GM12878 (cell line): ENCODE measurements at places on chromosomes 4 and X. TPM values are rescaled to one million over a fixed set of nuclear protein-coding genes. Genes with fewer than 3 reads are reported as not detected.

DNA sequence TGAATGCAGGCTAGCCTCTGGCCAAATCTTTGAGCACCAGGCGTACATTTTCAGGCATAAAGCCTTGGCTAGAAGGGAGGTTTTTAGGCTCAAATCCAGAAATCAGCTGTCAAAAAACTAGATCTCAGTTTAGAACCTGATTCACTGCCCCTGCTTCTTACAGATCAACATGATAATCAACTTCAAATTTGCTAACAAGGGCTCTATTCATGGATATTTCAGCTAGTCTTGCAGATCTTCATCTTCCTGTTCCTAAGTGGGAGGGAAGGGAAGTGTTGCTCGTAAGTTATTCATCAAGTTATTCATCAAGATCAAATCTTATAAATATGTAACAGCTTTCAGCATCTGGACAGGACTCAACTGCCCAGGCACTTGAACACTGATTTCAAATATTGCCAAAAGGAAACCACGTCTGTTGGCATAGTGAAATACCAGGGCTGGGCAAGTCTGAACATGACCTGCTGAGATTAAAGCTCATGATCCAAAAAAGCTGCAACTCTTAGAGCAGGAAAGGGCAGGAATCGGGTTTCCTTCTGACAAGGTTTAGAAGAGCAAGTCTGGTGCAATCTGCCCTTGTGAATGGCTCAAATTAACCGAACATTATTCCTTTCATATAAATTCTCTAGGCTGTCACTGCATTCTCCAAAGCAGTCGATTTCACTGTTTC, 200.3 kb downstream of the PDGFC start:
- no peak for DNase-seq
- H3K4me1 ChIP-seq: no peaks in the 10 kb centered on the region
- H3K4me3 ChIP-seq: no peak overlapping the region; the same call in 1 of the 2 replicates
- H3K27me3 ChIP-seq: no peaks in the 10 kb centered on the region

- no peak overlapping the region for H3K4me3 ChIP-seq
- H3K27ac ChIP-seq: no peak overlapping the region
- H3K36me3 ChIP-seq: no peaks in the 10 kb centered on the region
- no peaks in the 10 kb centered on the region for H3K27me3 ChIP-seq
These were observed 1.6 kb upstream of the JCHAIN start for GRCh38 chr4:70667740-70668535.

GRCh38 chr4:59759082-59759825, 1440.9 kb upstream of the ADGRL3 start:
- H3K4me3 ChIP-seq: no peak overlapping the region
- no peak overlapping the region for H3K27ac ChIP-seq
- no peak for DNase-seq

DNA sequence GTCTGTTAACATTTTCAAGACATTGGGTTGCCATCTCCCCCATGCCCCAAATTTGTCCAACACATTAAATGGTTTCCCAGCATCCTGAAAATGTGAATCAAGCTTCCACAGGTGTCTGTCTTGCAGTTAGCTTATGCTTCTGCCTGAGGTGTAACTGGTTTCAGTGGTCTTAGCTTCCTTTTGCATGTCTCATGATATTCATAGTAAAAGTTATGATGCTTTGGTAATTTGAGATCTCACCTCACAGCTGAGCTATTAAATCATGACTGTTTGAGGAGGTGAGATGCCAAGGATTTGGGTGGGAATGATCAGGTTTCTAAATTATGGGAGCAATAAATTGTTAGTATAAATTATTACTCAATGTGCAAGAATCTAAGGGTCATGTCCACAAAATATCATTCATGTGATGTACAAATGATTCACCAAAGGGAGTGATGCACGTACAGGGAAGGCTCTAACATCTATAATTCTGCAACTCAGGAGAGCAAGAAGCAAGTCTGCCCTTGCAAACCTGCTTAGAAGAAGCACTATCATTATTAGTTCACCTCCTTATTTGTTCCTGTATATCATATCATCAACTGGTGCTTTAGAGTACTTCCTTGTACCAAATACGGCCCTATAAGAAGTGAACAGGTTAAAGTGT, 17.1 kb upstream of the RAI2 start:
- H3K27ac ChIP-seq: no peak overlapping the region
- no peak overlapping the region for H3K4me3 ChIP-seq
- H3K27me3 ChIP-seq: no peaks in the 10 kb centered on the region
- DNase-seq: no peak
- no peaks in the 10 kb centered on the region for H3K4me1 ChIP-seq

DNA sequence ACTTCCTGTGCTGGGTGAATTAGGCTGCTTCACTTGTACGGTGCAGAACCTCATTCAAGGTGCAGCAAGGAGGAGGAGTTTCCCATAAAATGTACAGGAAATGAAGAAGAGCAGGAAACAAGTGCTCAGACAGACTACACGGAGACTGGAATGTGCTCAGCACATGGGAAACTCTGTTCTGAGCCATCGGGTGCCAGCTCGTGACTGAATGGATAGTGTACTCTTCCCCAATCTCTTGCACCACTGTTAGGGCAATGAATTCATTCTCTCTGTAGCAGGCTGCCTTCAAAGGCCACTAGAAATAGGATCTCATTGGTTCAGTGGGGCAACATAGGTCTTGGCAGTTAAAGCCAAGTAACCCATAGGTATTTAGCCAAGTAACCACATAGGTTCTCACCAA, 200.0 kb upstream of the LDB2 start:
- no peaks in the 10 kb centered on the region for H3K36me3 ChIP-seq
- H3K27me3 ChIP-seq: no peaks in the 10 kb centered on the region
- H3K27ac ChIP-seq: no peak overlapping the region
- DNase-seq: no peak
- no peaks in the 10 kb centered on the region for H3K4me1 ChIP-seq

GRCh38 chr4:110628663-110629213, 5.9 kb upstream of the PITX2 start:
- no peaks in the 10 kb centered on the region for H3K4me1 ChIP-seq
- peaks cover 15% of the 10 kb centered on the region for H3K27me3 ChIP-seq
- no peaks in the 10 kb centered on the region for H3K36me3 ChIP-seq
- no peak overlapping the region for H3K4me3 ChIP-seq

GRCh38 chrX:153818571-153819383, 11.6 kb downstream of the PDZD4 start:
- H3K4me3 ChIP-seq: no peak overlapping the region
- DNase-seq: no peak
- no peaks in the 10 kb centered on the region for H3K36me3 ChIP-seq

DNA sequence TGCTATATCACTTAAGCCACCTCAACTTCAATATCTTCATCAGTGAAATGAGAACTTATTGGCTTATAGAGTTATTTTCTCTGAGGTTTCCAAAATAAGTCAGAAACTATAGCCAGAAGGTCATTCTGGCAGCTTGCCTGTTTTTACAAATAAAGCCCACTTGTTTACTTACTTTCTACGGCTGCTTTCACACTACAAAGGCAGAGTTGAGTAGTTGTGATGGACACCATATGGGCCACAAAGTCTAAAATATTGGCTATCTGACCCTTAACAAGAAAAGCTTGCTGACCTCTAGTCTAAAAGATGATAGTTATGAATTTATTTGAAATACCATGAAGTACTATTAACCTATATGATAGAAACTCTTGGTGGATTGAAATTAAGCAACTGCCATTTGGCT, 67.3 kb upstream of the ATOH1 start:
- no peaks in the 10 kb centered on the region for H3K27me3 ChIP-seq
- no peaks in the 10 kb centered on the region for H3K36me3 ChIP-seq
- no peaks in the 10 kb centered on the region for H3K4me1 ChIP-seq
- DNase-seq: no peak
- H3K4me3 ChIP-seq: no peak overlapping the region
- no peak overlapping the region for H3K27ac ChIP-seq

Gene PRSS12
- 0.48 TPM in 1 of 2 replicates, not detected in the other for total RNA-seq

DNA sequence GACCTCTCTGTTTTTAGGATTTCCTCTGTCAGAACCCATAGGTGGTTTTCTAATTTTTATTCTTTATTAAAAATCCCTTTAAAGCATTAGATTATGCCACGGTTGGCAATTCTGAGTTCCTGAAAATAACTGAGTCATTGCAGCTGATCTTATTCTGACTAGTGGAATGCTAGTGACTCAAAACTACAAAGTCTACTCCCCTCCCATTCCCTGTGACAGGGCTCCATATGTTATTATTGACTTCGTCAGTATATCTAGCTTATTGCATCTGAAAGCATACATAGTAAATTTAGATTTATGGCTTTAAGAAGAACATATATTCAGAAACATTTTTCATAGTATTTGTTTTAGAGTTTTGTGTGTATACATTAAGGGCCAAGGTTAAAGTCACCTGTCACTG, 38.5 kb downstream of the HERC3 start:
- no peaks in the 10 kb centered on the region for H3K36me3 ChIP-seq
- no peaks in the 10 kb centered on the region for H3K27me3 ChIP-seq
- H3K4me3 ChIP-seq: no peak overlapping the region

DNA sequence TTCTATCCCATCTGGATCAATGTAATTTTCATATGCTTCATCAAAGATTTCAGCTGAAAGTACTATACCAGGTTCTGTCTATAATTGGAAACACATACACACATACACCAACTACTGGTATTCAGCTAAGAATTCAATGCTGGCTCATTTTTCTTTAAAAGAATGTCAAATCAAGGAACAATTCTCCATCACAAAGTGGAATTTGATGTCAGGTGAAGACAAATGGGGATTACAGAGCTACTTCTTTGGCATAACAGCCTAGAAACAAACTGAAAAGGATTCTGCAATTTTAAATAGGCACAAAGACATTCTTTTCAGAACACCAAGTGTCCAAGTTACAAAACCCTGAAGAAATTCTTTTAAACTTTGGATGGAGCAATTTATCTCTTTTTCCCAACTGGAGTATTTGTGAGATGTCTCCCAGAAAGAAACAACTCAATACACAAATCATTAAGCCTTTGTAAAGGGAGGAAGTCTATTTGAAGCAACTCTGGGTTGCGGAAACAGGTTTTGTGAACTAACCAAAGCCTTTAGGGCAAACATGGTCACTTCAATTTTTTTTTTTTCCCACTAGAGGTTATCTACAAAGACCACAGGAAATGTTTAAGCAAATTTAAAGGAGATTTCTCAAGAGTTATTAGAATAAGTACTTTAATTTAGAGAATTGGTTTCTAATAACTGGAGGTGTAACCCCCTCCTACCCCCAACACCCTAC, 1.9 kb upstream of the FAM9C start:
- H3K4me3 ChIP-seq: no peak overlapping the region
- DNase-seq: no peak
- peaks cover 19% of the 10 kb centered on the region for H3K4me1 ChIP-seq
- no peaks in the 10 kb centered on the region for H3K36me3 ChIP-seq

Gene GPR143
- total RNA-seq: not detected in 2 replicates

Gene MAGEA2
- not detected in 2 replicates for total RNA-seq

DNA sequence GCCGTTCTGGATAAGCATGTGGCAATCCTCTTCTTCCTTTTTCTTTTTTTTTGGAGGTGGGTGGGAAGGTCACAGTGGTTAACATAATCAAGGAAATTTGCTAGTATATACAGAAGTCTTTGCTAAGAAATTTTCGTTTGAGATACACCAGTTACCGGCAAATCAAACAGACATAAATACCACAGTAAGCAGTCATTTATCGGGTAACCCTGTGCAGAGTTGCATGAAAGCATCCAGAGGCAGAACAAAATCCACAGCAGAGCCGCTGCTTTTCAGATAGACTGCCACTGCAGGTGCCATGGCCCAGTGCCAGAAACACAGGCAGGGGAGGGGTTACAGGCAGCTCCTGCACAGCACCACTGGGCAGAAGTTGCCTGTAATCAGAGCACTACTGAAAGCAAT, 179.1 kb upstream of the MAB21L2 start:
- no peak overlapping the region for H3K27ac ChIP-seq
- H3K27me3 ChIP-seq: no peaks in the 10 kb centered on the region
- no peaks in the 10 kb centered on the region for H3K4me1 ChIP-seq
- DNase-seq: no peak
- 0 out of 2 replicates have a peak, but pooled peaks cover 3% of the 10 kb centered on the region for H3K36me3 ChIP-seq

- DNase-seq: no peak
- H3K27ac ChIP-seq: no peak overlapping the region
- H3K27me3 ChIP-seq: no peaks in the 10 kb centered on the region
- no peak overlapping the region for H3K4me3 ChIP-seq
- H3K36me3 ChIP-seq: no peaks in the 10 kb centered on the region
These were observed 43.0 kb upstream of the SPANXN4 start for GRCh38 chrX:142982679-142983078.

- no peak overlapping the region for H3K27ac ChIP-seq
- no peaks in the 10 kb centered on the region for H3K4me1 ChIP-seq
- no peak for DNase-seq
These were observed 605.5 kb upstream of the PITX2 start for GRCh38 chr4:111228396-111228795.

Gene CXCR3
- total RNA-seq: 45.4 and 48.2 TPM in 2 replicates

- no peaks in the 10 kb centered on the region for H3K27me3 ChIP-seq
- no peak overlapping the region for H3K4me3 ChIP-seq
- no peak for DNase-seq
- no peak overlapping the region for H3K27ac ChIP-seq
- no peaks in the 10 kb centered on the region for H3K4me1 ChIP-seq
These were observed 90.2 kb upstream of the FAM241A start for GRCh38 chr4:112055100-112055499.

GRCh38 chrX:107552930-107553329, 75.4 kb upstream of the PRPS1 start:
- H3K4me3 ChIP-seq: no peak overlapping the region
- no peaks in the 10 kb centered on the region for H3K4me1 ChIP-seq
- DNase-seq: no peak
- H3K27me3 ChIP-seq: no peaks in the 10 kb centered on the region
- H3K36me3 ChIP-seq: no peaks in the 10 kb centered on the region
- no peak overlapping the region for H3K27ac ChIP-seq

Gene TLR6
- 19.1 and 22.4 TPM in 2 replicates for total RNA-seq

DNA sequence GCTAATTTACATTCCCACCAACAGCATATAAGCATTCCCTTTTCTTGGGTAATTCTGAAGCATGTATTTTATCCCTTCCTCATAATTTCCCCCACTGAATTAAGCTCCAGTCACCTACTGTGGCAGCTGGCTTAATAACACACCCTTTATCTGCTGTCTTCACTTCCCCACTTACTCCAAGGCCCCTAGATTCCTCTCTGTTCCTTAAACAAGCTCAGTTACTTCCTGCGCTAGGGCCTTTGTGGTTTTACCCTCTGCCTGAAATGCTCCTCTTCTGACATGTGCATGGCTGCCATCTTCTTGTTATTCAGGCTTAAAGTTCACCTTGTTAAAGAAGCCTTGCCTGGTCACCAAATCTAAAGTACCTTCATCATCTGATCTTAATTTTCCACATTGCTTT, 47.2 kb upstream of the RPS6KA3 start:
- no peaks in the 10 kb centered on the region for H3K27me3 ChIP-seq
- DNase-seq: no peak
- no peak overlapping the region for H3K4me3 ChIP-seq
- H3K4me1 ChIP-seq: peaks cover 7% of the 10 kb centered on the region
- no peak overlapping the region for H3K27ac ChIP-seq

Gene GAGE1
- total RNA-seq: not detected in 2 replicates

DNA sequence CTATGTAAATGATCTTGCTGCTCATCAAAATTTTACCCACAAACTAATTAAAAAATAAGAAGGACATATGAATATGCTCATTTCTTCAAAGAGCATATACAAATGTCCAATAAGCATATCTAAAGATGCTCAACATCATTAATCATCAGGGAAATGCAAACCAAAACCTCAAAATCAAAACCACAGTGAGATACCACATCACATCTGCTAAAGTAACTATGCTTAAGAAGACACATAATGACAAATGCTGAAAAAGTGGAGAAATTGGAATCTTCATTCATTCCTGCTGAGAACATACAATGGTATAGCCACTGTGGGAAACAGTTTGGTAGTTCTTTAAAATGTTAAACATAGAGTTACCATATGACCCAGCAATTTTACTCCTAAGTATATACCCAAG, 81.9 kb downstream of the AFF2 start:
- DNase-seq: no peak
- H3K27ac ChIP-seq: no peak overlapping the region
- no peaks in the 10 kb centered on the region for H3K4me1 ChIP-seq

- DNase-seq: no peak
- H3K27ac ChIP-seq: no peak overlapping the region
- no peak overlapping the region for H3K4me3 ChIP-seq
- H3K27me3 ChIP-seq: no peaks in the 10 kb centered on the region
These were observed 7.8 kb upstream of the RRAGB start for GRCh38 chrX:55709735-55710134.
